ENCODE measurements at places on chromosomes 5 and 9. TPM values are rescaled to one million over a fixed set of nuclear protein-coding genes. Genes with fewer than 3 reads are reported as not detected.

The CNTRL gene
- polyA plus RNA-seq: 18.8 TPM

DNA sequence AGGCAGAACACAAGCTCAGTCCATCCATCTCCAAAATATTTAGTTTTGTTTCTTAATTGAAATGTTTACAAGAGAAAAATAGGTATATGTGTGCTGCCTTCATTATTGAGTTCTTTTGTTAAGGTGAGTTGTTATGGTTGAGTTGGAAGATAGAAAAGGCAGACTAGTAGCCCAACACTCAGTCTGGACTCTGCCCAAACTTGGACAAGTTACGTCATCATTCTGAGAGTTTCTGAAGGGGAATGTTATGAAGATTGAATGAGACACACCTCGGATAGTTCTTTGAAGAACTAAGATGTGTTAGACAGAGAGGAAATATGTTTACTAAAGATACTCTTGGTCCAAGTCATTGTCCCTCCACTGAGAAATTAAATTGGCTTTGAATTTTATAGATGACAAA is 245.5 kb downstream of the KCTD16 start:
- no peak overlapping the region for H3K27ac ChIP-seq
- no peaks in the 10 kb centered on the region for H3K4me1 ChIP-seq
- no peak overlapping the region for H3K4me3 ChIP-seq
- no peak for DNase-seq

DNA sequence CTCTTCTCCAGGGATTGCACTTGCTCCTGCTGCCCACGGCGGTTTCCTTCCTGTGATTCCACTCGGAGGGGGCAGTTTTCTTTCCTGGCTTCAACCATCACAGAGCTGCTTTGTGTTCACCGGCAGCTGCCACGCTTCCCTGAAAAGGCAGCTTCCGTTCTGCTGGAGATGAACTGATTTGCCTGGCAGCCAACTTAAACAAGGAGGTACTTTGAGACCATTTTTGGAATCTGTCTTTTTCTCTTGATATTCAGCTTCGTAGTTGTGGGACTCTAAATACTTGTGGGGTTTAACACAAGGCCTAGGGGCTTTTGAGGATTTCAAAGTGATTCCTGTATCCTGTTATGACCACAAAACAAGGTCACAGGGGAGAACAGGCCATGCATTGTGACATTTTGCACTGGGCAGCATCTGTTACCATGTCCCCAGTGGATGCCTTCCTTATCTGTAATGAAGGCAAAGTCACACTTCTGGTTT is 192.0 kb downstream of the MTRR start:
- no peak for DNase-seq
- no peak overlapping the region for H3K4me3 ChIP-seq
- peaks cover 5% of the 10 kb centered on the region for H3K27me3 ChIP-seq
- no peak overlapping the region for H3K27ac ChIP-seq
- H3K4me1 ChIP-seq: peaks cover 7% of the 10 kb centered on the region
- no peaks in the 10 kb centered on the region for H3K36me3 ChIP-seq

The POU5F2 gene
- 0.29 TPM for polyA plus RNA-seq

The MRPL22 gene
- polyA plus RNA-seq: 107 TPM

DNA sequence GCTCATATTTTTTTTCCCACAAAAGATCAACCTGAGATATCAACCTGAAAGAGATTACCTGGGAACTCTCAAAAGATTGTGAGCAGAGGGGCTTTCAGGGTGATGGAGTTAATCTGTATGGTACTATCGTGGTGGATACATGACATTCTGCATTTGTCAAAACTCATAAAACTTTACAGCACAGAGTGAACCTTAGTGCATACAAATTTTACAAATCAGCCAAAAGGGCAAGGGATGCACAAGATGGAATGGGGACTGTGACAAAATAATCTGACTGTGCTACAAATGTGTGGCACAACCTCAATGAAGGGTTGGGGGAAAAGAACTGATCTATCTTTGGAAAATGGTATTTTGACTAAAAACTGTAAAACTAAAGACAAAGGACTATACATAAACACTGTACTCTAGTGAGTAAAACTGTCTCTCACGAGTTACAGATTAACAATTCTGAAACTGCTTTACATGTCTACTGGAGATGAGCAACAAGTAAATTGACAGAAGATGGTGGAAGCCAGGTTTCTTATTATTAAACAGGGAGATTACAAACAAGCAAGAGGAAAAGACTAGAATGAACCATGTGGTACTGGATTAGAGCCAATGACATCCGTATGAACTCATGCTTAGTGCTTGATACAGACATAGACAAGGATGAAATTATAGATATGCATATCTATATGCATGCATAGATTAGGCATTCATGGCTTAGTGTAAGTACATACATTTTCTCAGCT is 24.8 kb upstream of the RLN1 start:
- no peak overlapping the region for H3K4me3 ChIP-seq
- H3K36me3 ChIP-seq: peaks cover 12% of the 10 kb centered on the region
- no peak for DNase-seq
- H3K27ac ChIP-seq: no peak overlapping the region
- H3K27me3 ChIP-seq: no peaks in the 10 kb centered on the region
- peaks cover 4% of the 10 kb centered on the region for H3K4me1 ChIP-seq

The COL5A1 gene
- not detected for polyA plus RNA-seq

The FREM1 gene
- polyA plus RNA-seq: not detected

The PCDHGC5 gene
- polyA plus RNA-seq: not detected

The BARHL1 gene
- not detected for polyA plus RNA-seq

DNA sequence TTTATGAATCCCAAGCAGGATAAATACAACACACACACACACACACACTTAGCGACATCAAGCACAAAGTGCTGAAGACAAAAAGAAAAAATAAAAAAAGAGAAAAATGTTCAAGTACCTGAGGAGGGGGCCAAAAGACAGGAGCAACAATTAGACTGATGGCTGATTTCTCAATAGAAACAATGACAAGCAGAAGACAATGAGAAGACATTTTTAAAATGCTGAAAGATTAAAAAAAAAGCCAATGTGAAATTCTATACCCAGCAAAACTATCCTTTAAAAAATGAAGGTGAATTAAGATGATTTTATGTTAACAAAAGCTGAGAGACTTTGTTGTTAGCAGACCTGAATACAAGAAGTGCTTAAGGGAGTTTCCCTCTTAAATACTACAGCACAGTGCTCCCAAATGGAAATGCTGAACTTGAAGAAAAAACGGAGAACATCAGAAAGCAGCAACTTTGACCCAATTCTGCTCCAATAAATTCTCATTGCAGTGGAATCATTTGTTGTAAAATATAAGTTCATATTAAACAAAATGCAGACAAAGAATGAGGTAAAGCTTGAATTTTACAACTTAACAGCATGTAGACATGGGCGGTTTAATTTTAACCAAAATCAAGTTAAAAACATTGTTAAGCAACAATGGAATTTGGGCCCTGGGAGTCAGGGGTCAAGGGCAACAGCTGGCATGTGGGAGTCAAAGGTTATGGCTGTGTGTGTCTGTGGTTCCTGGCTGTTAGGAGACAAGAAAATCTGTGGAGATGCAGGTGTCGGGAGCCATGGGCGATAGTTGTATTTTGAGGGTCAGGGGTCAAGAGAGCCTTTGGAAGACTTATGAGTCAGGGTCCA is 776 bp upstream of the RANBP17 start:
- H3K4me3 ChIP-seq: peak overlapping the region; percentile 38
- no peak for DNase-seq
- peaks cover 26% of the 10 kb centered on the region for H3K36me3 ChIP-seq
- peaks cover 44% of the 10 kb centered on the region for H3K27me3 ChIP-seq
- H3K27ac ChIP-seq: no peak overlapping the region
- H3K4me1 ChIP-seq: peaks cover 7% of the 10 kb centered on the region

DNA sequence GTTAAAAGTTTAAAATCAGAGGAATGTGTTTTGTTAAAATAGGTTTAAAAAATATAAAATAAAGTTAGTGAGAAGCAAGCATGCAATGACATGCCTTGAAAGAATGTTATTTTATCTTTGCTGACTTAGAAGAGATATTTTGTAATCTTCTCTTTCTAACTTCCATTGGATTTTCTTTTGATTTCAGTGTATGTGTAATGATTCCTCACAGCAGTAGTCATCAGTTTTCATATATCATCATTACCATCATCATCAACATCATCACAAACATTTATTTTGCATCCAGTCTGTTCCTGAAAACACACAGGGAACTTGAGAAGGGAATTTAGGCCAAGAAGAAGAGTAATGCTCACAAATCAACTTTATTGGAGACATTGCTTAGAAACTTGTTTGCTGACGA is 699.6 kb downstream of the TAF11L14 start:
- DNase-seq: no peak
- no peak overlapping the region for H3K4me3 ChIP-seq
- no peak overlapping the region for H3K27ac ChIP-seq
- H3K36me3 ChIP-seq: no peaks in the 10 kb centered on the region
- no peaks in the 10 kb centered on the region for H3K27me3 ChIP-seq

GRCh38 chr5:126398791-126399190 is 24.4 kb upstream of the GRAMD2B start:
- peaks cover 26% of the 10 kb centered on the region for H3K27me3 ChIP-seq
- no peak overlapping the region for H3K4me3 ChIP-seq
- H3K27ac ChIP-seq: no peak overlapping the region
- peaks cover 22% of the 10 kb centered on the region for H3K36me3 ChIP-seq

- no peak overlapping the region for H3K27ac ChIP-seq
- no peaks in the 10 kb centered on the region for H3K36me3 ChIP-seq
- peaks cover 5% of the 10 kb centered on the region for H3K27me3 ChIP-seq
- DNase-seq: no peak
- no peaks in the 10 kb centered on the region for H3K4me1 ChIP-seq
- no peak overlapping the region for H3K4me3 ChIP-seq
Measured at GRCh38 chr9:134988706-134989105, 71.0 kb upstream of the FCN1 start.

The F2RL2 gene
- polyA plus RNA-seq: not detected

DNA sequence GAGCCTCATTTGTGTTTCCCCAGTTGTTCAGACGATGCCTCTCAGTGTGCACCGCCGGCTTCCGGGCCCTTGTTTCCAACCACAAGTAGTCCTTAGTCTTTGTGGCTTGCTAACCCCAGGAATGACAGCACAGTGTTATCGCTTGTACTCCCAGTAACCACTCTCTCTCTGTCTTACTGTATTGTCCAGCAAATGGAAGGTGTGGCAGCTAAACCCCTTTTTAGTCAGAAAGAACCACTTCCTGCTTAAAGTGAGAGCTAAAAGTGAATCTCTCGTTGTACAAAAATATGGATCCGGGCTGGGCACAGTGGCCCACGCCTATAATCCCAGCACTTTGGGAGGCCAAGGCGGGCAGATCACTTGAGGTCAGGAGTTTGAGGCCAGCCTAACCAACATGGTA is 61.3 kb downstream of the ENC1 start:
- H3K27ac ChIP-seq: no peak overlapping the region
- peaks cover 10% of the 10 kb centered on the region for H3K27me3 ChIP-seq
- peaks cover 7% of the 10 kb centered on the region for H3K4me1 ChIP-seq
- no peak for DNase-seq
- no peaks in the 10 kb centered on the region for H3K36me3 ChIP-seq
- no peak overlapping the region for H3K4me3 ChIP-seq

The TOPORS gene
- polyA plus RNA-seq: 24.8 TPM

The SEMA5A gene
- not detected for polyA plus RNA-seq

The PCDHGA6 gene
- not detected for polyA plus RNA-seq

- no peaks in the 10 kb centered on the region for H3K36me3 ChIP-seq
- no peak for DNase-seq
- no peak overlapping the region for H3K4me3 ChIP-seq
- no peaks in the 10 kb centered on the region for H3K4me1 ChIP-seq
Measured at GRCh38 chr5:58106754-58107410, 353.0 kb downstream of the PLK2 start.

The NUTM2G gene
- not detected for polyA plus RNA-seq

- no peak for DNase-seq
- peaks cover 8% of the 10 kb centered on the region for H3K27me3 ChIP-seq
- no peaks in the 10 kb centered on the region for H3K4me1 ChIP-seq
- H3K27ac ChIP-seq: no peak overlapping the region
Measured at GRCh38 chr9:134601764-134602163, 39.8 kb upstream of the COL5A1 start.

GRCh38 chr9:129270903-129271431 is 92.9 kb upstream of the IER5L start:
- H3K4me3 ChIP-seq: peak overlapping the region; percentile 14
- H3K27me3 ChIP-seq: peaks cover 42% of the 10 kb centered on the region
- H3K4me1 ChIP-seq: peaks cover 26% of the 10 kb centered on the region
- H3K36me3 ChIP-seq: no peaks in the 10 kb centered on the region

DNA sequence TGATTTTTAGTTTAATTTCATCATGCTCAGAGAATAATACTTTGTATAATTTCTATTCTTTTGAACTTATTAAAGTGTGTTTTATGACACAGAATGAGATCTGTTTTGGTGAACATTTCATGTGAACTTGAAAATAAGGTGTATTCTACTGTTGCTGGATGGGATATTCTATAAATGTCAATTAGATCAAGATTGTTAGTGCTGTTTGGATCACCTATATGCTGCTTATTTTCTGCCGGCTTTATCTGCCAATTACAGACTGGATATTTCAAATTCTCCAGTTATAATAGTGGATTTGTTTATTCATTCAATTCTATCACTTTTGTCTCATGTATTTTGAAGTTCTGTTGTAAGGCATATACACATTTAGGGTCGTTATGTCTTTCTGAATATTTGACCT is 720.7 kb upstream of the RIOK2 start:
- H3K36me3 ChIP-seq: peaks cover 15% of the 10 kb centered on the region
- no peak overlapping the region for H3K4me3 ChIP-seq
- H3K27ac ChIP-seq: no peak overlapping the region
- no peak for DNase-seq
- H3K4me1 ChIP-seq: no peaks in the 10 kb centered on the region

DNA sequence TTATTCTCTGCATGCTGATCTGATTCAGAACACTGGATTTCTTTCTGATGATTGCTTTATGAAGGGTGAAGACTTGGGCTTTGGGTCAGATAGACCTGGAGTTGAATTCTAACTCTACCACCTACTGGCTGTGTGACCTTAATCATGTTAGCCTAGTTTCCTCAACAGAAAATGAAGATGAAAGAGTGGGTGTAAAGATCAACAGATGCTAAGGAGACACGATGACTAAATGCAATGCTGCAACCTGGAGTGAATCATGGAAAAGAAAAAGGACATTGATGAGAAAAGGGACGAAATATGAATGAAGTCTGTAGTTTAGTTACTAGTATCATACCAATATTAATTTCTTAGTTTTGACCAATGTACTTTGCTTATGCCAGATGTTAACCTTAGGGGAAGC is 27.8 kb upstream of the DENND1A start:
- peaks cover 46% of the 10 kb centered on the region for H3K27me3 ChIP-seq
- DNase-seq: no peak
- H3K27ac ChIP-seq: no peak overlapping the region
- no peaks in the 10 kb centered on the region for H3K36me3 ChIP-seq
- H3K4me1 ChIP-seq: no peaks in the 10 kb centered on the region
- no peak overlapping the region for H3K4me3 ChIP-seq

DNA sequence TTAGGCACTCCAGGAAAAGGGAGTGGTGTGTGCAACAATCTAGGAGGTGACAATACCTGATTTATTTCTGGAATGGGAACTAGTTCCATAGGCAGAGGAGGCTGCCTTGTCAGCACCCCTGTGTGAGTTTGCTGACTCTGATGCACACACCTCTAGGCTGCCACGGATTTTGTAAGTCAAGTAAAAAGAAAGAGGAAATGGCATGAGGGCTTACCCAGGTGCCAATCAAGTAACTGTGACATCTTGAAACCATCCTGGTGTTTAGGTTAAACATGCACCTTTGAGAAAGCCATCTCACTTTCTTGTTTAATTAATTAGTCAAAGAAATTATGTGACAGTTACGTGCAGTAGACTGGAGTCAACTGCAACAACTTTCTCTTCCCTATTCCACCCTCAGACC is 32.3 kb upstream of the FAM81B start:
- peaks cover 8% of the 10 kb centered on the region for H3K36me3 ChIP-seq
- H3K27me3 ChIP-seq: no peaks in the 10 kb centered on the region
- peak; percentile 13 for DNase-seq
- no peak overlapping the region for H3K27ac ChIP-seq
- H3K4me1 ChIP-seq: peaks cover 13% of the 10 kb centered on the region

The GALNT12 gene
- polyA plus RNA-seq: 2.2 TPM

All from naive B cell (primary cell).